ENCODE measurements at places on chromosomes 11 and 22. TPM values are rescaled to one million over a fixed set of nuclear protein-coding genes. Genes with fewer than 3 reads are reported as not detected.
A peak's percentile ranks its signal among the peaks of the same experiment; 100 is the strongest.

- no peaks in the 10 kb centered on the region for H3K36me3 ChIP-seq
- no peak for DNase-seq
- H3K4me1 ChIP-seq, result no peaks in the 10 kb centered on the region
- H3K27me3 ChIP-seq, result no peaks in the 10 kb centered on the region
- H3K27ac ChIP-seq, result no peak overlapping the region
These were observed 9.4 kb downstream of the TUG1 start for GRCh38 chr22:30978304-30978962.

DNA sequence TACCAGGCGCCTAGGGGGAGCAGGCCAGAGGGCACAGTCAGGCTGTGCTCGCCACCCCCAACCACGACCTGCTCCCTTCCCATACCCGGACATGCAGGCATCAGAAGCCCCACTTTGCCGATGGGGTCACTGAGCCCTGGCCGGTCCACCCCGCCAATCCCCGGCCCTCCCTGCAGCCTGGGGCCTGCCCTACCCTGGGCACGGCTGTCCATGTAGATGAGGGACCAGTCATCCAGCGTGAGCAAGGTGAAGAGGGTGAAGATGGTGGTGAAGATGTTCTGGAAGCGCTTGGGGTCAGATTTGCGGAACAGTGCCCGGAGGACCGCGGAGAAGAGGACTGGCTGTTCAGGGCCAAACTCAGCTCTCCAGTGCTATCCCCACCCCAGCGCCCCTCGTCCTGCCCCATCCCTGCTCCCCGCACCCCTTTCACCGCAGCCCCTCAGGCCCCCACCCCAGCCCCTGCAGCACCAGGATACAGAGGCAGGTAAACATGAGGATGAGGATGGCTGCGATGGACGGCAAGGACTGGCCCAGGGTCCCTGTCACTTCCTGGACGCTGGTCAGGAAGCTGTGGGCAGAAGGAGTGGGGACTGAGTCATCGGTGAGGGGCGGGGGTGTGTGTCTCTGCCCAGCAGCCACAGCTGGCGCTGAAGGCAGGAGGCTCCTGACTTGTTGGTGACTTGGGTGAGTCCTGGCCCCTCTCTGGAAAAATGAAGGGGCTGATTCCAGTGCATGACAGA is 5.5 kb downstream of the CATSPER1 start:
- peaks cover 6% of the 10 kb centered on the region for H3K4me1 ChIP-seq
- no peak overlapping the region for H3K27ac ChIP-seq
- no peak overlapping the region for H3K4me3 ChIP-seq
- no peaks in the 10 kb centered on the region for H3K36me3 ChIP-seq

GRCh38 chr11:97687111-97687510 is 1297.3 kb downstream of the JRKL start:
- no peak for DNase-seq
- no peaks in the 10 kb centered on the region for H3K36me3 ChIP-seq
- no peaks in the 10 kb centered on the region for H3K27me3 ChIP-seq
- no peak overlapping the region for H3K27ac ChIP-seq
- no peaks in the 10 kb centered on the region for H3K4me1 ChIP-seq

GRCh38 chr11:70159627-70160570 is 43.2 kb upstream of the FADD start:
- H3K27me3 ChIP-seq, result no peaks in the 10 kb centered on the region
- H3K4me1 ChIP-seq, result no peaks in the 10 kb centered on the region
- H3K27ac ChIP-seq, result no peak overlapping the region
- no peaks in the 10 kb centered on the region for H3K36me3 ChIP-seq
- DNase-seq, result peak; percentile 16

GRCh38 chr11:15091625-15092024 is 18.2 kb downstream of the CALCB start:
- no peak overlapping the region for H3K4me3 ChIP-seq
- no peak for DNase-seq
- H3K36me3 ChIP-seq, result no peaks in the 10 kb centered on the region

DNA sequence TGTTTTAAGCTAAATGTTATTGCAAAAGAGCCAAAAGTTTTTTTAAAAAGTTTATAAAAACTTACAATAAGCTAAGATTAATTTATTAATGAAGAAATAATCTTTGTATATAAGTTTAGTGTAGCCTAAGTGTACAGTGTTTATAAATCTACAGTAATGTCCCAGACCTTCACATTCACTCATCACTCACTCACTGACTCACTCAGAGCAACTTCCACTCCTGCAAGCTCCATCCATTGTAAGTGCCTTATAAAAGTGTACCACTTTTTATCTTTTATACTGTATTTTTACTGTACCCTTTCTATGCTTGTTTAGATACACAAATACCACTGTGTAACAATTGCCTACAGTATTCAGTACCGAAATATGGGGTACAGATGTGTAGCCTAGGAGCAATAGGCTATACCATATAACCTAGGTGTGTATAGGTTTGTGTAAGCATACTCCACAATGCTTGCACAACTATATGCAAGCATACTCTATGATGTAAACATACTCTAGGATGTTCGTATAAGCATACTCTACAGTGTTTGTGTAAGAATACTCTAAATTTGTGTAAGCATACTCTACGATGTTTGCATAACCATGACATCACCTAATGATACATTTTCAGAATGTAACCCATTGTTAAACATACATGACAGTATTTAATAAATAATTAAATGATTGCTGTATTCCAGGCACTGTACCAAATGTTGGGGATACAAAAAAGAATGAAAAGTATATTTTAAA is 953.0 kb downstream of the KCNA4 start:
- H3K27me3 ChIP-seq, result no peaks in the 10 kb centered on the region
- DNase-seq, result no peak

- H3K4me3 ChIP-seq, result peak overlapping the region; percentile 59
- H3K4me1 ChIP-seq, result peaks cover 73% of the 10 kb centered on the region
- no peak for DNase-seq
- H3K27me3 ChIP-seq, result peaks cover 38% of the 10 kb centered on the region
- H3K27ac ChIP-seq, result peak overlapping the region; percentile 86
These were observed 2.6 kb downstream of the OVOL1 start for GRCh38 chr11:65789230-65790103.

GRCh38 chr22:40703174-40703573 is 23.9 kb downstream of the MCHR1 start:
- H3K27ac ChIP-seq, result no peak overlapping the region
- no peaks in the 10 kb centered on the region for H3K36me3 ChIP-seq
- no peak for DNase-seq

GRCh38 chr11:116513894-116514293 is 258.9 kb downstream of the BUD13 start:
- DNase-seq, result peak; percentile 46
- H3K27ac ChIP-seq, result no peak overlapping the region
- no peaks in the 10 kb centered on the region for H3K36me3 ChIP-seq
- H3K4me1 ChIP-seq, result no peaks in the 10 kb centered on the region

DNA sequence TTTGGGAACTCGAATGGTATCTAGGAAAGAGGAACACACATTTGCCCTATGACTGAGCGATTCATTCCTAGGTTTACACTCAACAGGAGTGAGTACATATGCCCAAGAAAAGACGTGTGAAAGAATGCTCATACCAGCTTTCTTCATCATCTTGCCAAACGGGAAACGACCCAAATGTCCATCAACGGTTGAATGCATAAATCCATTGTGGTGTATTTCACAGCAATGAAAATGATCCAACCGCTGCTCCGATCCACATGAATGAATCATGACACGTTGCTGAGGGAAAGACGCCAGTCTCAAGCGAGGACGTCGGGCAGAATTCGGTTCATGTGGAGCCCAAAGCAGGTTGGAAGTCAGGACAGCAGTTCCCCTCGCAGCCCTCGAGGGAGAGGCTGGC is 71.5 kb downstream of the CYTH4 start:
- H3K4me3 ChIP-seq, result no peak overlapping the region
- H3K27ac ChIP-seq, result no peak overlapping the region
- H3K27me3 ChIP-seq, result peaks cover 10% of the 10 kb centered on the region
- no peak for DNase-seq
- H3K36me3 ChIP-seq, result no peaks in the 10 kb centered on the region

DNA sequence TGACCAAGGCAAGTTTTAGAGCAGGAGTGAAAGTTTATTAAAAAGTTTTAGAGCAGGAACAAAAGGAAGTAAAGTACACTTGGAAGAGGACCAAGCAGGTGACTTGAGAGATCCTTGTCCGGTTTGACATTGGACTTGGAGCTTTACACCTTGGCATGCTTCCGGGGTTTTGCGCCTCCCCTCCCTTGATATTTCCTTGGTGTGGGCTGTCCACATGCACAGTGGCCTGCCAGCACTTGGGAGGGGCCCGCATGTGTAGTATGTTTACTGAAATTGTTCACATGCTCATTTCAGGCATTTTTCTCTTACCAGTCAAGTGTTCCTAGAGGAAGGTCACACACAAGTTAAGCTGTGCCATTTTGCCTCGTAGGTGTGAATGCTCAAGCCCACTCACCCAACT is 19.0 kb upstream of the THRSP start:
- no peak overlapping the region for H3K4me3 ChIP-seq
- H3K27ac ChIP-seq, result peak overlapping the region; percentile 46
- H3K27me3 ChIP-seq, result no peaks in the 10 kb centered on the region
- peaks cover 29% of the 10 kb centered on the region for H3K4me1 ChIP-seq
- peak; percentile 77 for DNase-seq

GRCh38 chr11:116513278-116513823 is 259.4 kb downstream of the BUD13 start:
- no peak overlapping the region for H3K4me3 ChIP-seq
- no peak for DNase-seq
- no peak overlapping the region for H3K27ac ChIP-seq
- H3K27me3 ChIP-seq, result no peaks in the 10 kb centered on the region
- no peaks in the 10 kb centered on the region for H3K36me3 ChIP-seq
- no peaks in the 10 kb centered on the region for H3K4me1 ChIP-seq

GRCh38 chr22:22788460-22789037 is 99.1 kb upstream of the IGLL5 start:
- H3K4me1 ChIP-seq, result peaks cover 5% of the 10 kb centered on the region
- H3K36me3 ChIP-seq, result no peaks in the 10 kb centered on the region
- no peaks in the 10 kb centered on the region for H3K27me3 ChIP-seq
- H3K4me3 ChIP-seq, result no peak overlapping the region
- DNase-seq, result no peak
- no peak overlapping the region for H3K27ac ChIP-seq

DNA sequence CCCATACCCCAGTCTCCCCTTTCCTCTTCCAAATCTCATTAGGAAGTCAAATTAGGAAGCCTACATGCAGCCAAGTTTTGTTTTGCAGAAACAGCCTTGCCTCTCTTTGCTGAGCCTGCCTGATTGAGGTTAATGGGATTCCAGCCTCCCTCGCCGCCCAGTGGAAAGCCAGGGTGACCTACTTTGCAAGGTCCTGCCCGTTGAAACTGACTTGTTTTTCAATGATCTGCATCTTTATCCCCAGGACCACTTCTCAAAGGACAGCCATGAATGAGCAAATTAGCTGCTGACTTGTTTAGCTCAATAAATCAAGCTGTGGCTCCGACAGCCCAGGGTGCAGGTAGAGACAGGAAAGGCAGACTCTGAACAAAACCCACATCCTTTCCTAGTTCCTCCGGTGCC is 110.4 kb downstream of the RRAS2 start:
- H3K4me1 ChIP-seq, result no peaks in the 10 kb centered on the region
- no peaks in the 10 kb centered on the region for H3K36me3 ChIP-seq
- H3K27ac ChIP-seq, result no peak overlapping the region
- H3K4me3 ChIP-seq, result no peak overlapping the region
- DNase-seq, result no peak

GRCh38 chr11:110327508-110327907 is 31.1 kb upstream of the RDX start:
- no peak for DNase-seq
- H3K27ac ChIP-seq, result no peak overlapping the region
- H3K27me3 ChIP-seq, result peaks cover 3% of the 10 kb centered on the region
- no peak overlapping the region for H3K4me3 ChIP-seq
- no peaks in the 10 kb centered on the region for H3K36me3 ChIP-seq

- no peak overlapping the region for H3K4me3 ChIP-seq
- DNase-seq, result no peak
- no peak overlapping the region for H3K27ac ChIP-seq
- H3K36me3 ChIP-seq, result no peaks in the 10 kb centered on the region
- H3K4me1 ChIP-seq, result no peaks in the 10 kb centered on the region
These were observed 16.0 kb upstream of the CCDC90B start for GRCh38 chr11:83302151-83302550.

DNA sequence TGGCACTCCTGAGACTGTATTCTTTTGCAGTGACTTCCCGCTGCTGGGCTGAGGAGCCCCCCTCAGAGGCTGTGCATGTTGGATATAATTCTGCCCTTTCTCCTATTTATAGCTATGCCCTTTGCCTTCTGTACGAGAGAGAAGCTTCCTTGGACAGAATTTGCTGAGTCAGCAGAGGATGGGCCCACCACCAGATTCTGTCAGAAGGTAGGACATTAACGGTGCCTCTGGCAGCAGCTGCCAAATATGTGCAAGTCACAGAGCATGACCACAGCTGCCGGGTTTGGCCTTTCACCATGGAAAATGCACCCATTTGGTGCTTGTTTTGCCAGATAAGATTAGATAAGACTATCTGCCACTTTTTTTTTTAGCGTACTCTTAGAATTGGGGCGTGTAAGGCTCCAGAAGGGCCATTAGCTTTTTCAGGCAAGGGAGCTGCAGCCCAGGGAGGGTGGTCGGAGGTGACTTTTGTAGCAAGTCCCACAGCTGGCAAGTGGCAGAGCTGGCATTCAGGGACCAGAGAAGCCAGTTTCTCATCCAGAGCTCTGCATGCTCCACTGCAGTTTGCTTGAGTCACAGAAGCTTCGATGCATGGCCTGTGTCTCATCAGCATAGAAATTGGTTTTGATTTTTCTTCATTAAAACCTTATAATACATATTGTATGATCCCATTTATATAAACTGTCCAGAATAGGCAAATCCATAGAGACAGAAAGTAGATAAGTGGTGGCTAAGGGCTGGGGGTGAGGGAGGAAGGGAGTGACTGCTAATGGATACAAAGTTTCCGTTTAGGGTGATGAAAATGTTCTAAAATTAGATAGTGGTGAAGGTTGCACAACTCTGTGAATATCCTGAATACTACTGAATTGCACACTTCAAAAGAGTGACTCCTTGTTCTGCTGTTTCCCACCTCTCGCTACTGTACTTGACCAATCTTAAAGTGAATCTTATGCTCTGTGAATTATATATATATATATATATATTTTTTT is 15.8 kb downstream of the UPB1 start:
- DNase-seq, result no peak
- no peaks in the 10 kb centered on the region for H3K27me3 ChIP-seq
- H3K4me1 ChIP-seq, result peaks cover 34% of the 10 kb centered on the region
- H3K36me3 ChIP-seq, result no peaks in the 10 kb centered on the region

- no peak overlapping the region for H3K27ac ChIP-seq
- no peak for DNase-seq
- no peaks in the 10 kb centered on the region for H3K27me3 ChIP-seq
- no peaks in the 10 kb centered on the region for H3K4me1 ChIP-seq
These were observed 122.9 kb downstream of the DCDC1 start for GRCh38 chr11:31246451-31247165.

Gene MS4A6E
- total RNA-seq, result not detected

Gene ALDH3B2
- not detected for total RNA-seq

Gene BIK
- total RNA-seq, result 23.5 TPM

Gene PRR33
- total RNA-seq, result not detected

Gene SMIM35
- not detected for total RNA-seq

Gene NCF4
- total RNA-seq, result 98.7 TPM

Gene LGR4
- total RNA-seq, result 165 TPM

Gene LDHAL6A
- not detected for total RNA-seq

Gene NXPE1
- total RNA-seq, result 333 TPM

Gene MN1
- total RNA-seq, result 3.5 TPM

Gene SAA1
- total RNA-seq, result 17.1 TPM

Measured in transverse colon (tissue), 4 donors.